ENCODE measurements at places on chromosomes 3 and 15. TPM values are rescaled to one million over a fixed set of nuclear protein-coding genes. Genes with fewer than 3 reads are reported as not detected.

WDR93 gene
- 0.07 TPM for total RNA-seq

ALDH1A2 gene
- 4.0 TPM for total RNA-seq

PLA2G4B gene
- total RNA-seq = 0.85 TPM

CYP8B1 gene
- not detected for total RNA-seq

SLC24A5 gene
- not detected for total RNA-seq

SPCS1 gene
- total RNA-seq = 53.0 TPM

CASR gene
- total RNA-seq = not detected

FANCI gene
- total RNA-seq = 36.5 TPM

HLTF gene
- total RNA-seq = 56.9 TPM

SEMA3F gene
- total RNA-seq = 73.6 TPM

STARD5 gene
- total RNA-seq = 0.20 TPM

CAMKV gene
- total RNA-seq = under 0.01 TPM

RLBP1 gene
- total RNA-seq = not detected

NOX5 gene
- under 0.01 TPM for total RNA-seq

CCR8 gene
- not detected for total RNA-seq

BNC1 gene
- total RNA-seq = 14.2 TPM

ACTRT3 gene
- total RNA-seq = 4.0 TPM

ILDR1 gene
- total RNA-seq = not detected

PLCD1 gene
- total RNA-seq = 16.5 TPM

GRAMD1C gene
- total RNA-seq = 20.2 TPM

GJD2 gene
- not detected for total RNA-seq

PLS1 gene
- 3.4 TPM for total RNA-seq

CLEC3B gene
- 0.11 TPM for total RNA-seq

FBXL22 gene
- total RNA-seq = 0.11 TPM

TMCC1 gene
- 12.4 TPM for total RNA-seq

SCN5A gene
- total RNA-seq = 13.6 TPM

MYO5C gene
- 6.9 TPM for total RNA-seq

ZBTB38 gene
- total RNA-seq = 128 TPM

WNT5A gene
- 0.07 TPM for total RNA-seq

THSD4 gene
- 35.2 TPM for total RNA-seq

CX3CR1 gene
- total RNA-seq = not detected

APOD gene
- total RNA-seq = 25.1 TPM

ACP3 gene
- not detected for total RNA-seq

GCSAM gene
- total RNA-seq = not detected

FGD5 gene
- total RNA-seq = 84.3 TPM

MYRIP gene
- total RNA-seq = 22.4 TPM

AADAC gene
- not detected for total RNA-seq

SPG11 gene
- total RNA-seq = 54.8 TPM

GOLGA8T gene
- total RNA-seq = 0.20 TPM

LRRC34 gene
- total RNA-seq = 2.4 TPM

MAGI1 gene
- total RNA-seq = 28.1 TPM

ACTC1 gene
- total RNA-seq = not detected

Measured in pulmonary artery endothelial cell (primary cell).